ENCODE measurements at places on chromosomes 1 and 21.
A peak's percentile ranks its signal among the peaks of the same experiment; 100 is the strongest.

DNA sequence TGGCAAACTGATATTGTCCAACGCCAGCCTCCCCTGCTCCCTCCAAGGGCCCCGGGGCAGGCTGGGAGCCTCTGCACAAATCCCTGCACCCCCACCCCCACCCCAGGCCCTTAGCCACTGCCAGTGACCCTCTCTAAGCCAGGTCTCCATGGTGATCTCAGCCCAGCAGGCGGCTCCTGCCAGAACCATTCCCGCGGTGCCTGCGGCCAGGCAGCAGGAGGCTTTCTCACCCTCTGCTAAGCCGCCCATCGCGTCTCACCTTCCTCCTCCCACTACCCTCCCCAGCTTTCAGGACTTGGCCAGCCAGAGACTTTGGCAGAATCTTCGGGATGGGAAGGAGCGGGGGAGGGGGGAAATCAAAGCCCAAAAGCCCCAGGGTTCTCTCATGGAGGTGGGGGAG is 46.8 kb upstream of the WASF2 start:
- no peak for DNase-seq

DNA sequence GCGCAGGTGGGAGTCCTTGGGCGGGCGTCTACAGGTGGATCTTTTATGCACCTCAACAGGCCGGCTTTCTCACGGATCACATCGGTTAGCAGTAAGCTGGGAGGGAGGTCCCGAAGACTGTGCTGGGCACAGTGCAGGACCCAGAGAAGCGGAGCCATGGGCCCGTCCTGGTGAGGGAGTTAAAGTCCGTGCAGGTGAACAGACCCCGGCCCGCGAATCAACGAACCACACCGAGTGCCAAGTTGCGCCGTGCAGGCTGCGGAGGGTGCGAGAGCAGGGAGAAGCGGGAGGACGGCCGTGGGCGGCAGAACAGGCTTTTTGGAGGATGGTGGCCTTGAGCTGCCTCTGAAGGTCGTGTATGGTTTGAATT is 233.3 kb downstream of the SDCCAG8 start:
- no peak for DNase-seq

GRCh38 chr1:11571906-11572616 is 82.2 kb downstream of the FBXO2 start:
- DNase-seq: no peak

- no peak for DNase-seq
Observed at GRCh38 chr21:40555021-40555528, 291.9 kb downstream of the DSCAM start.

- DNase-seq: no peak
Observed at GRCh38 chr1:91752324-91752723, 133.6 kb downstream of the TGFBR3 start.

GRCh38 chr1:24786191-24786590 is 40.9 kb downstream of the CLIC4 start:
- DNase-seq: no peak

DNA sequence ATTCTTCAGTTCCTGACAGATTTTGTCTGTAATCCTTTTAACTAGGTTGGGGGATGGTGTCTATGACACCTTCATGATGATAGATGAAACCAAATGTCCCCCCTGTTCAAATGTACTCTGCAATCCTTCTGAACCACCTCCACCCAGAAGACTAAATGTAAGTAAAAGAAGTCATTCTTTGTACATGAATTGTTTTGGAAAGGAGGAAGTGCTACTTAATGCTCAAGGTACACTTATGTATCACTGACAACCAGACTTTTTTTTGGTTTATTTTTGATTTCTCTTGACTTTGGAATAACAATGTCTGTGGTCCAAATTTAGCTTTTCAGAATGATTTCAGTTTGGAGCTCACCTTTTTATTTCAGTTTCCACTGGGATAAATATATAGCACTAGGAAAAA is 2.3 kb downstream of the DYRK3 start:
- DNase-seq: no peak

- peak; percentile 29 for DNase-seq
Observed at GRCh38 chr1:161044908-161045735, 655 bp downstream of the USF1 start.

DNA sequence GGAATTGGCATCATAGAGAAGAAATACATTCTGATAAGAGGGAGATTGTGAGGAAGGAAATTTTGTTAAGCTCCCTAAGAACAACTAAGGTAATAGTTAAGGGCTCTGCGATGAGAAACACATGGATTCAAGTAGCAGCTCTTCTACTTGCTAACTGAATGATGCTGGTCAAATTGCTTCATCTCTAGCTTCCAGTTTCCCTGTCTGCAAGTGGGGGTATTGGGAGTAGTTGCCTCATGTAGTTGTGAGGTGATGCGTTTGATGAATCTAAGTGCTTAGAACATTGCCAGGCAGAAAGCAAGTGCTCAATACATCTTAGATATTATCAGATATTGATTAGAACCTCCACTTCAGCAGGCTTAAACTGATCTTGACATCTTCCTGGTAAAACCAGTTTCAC is 84.8 kb downstream of the CD58 start:
- DNase-seq: no peak

GRCh38 chr1:204029016-204029415 is 43.9 kb upstream of the SOX13 start:
- no peak for DNase-seq

DNA sequence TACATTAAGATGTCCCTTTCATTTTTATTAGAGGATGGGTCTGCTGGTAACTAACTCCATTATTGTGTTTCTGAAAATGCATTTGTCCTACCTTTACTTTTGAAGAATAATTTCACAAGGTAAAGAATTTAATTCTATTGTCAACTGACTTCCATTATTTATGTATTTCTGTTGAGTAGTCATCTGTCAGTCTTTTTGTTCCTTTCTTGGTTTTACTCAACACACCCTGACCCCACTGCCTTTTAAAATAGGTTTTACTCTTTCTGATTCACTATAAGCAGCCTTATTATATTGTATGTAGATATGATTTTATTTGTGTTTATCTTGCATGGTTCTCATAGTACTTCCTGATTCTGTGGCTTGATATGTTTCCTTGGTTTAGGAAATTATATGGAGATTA is 237.5 kb downstream of the TGFB2 start:
- no peak for DNase-seq

GRCh38 chr21:44982558-44983250 is 42.9 kb downstream of the SLX9 start:
- DNase-seq: no peak

DNA sequence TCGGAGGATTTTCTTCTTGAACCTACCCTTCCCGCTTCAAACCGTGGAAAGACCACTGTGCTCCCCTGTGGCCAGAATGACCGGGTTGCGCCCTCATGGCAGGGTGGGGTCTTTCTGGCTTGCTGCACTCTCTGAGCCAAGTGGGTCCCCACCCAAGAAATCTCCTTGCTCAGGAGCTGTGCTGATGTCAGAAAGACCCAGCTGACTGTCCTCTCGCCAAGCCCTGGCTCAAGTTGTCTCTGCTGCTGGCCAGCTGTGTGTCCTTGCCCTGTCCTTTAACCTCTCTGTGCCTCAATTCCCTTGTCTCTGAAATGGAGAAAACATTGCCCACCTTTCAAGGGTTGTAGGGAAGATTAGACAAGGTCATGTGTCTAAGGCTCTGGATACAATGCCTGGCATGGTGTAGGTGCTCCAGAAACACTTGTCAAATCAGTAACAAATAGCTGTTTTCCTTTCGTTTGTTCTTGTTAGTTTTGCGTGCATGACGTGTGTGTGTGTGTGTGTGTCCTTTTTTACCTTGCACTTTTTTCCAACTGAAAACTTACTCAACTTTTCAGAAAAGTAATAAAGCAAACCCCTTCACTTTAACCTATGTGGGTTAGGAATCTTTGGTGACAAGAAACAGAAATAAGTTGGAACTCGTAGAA is 41.1 kb upstream of the RPL11 start:
- no peak for DNase-seq

- no peak for DNase-seq
Observed at GRCh38 chr1:198892065-198892464, 253.2 kb downstream of the PTPRC start.

DNA sequence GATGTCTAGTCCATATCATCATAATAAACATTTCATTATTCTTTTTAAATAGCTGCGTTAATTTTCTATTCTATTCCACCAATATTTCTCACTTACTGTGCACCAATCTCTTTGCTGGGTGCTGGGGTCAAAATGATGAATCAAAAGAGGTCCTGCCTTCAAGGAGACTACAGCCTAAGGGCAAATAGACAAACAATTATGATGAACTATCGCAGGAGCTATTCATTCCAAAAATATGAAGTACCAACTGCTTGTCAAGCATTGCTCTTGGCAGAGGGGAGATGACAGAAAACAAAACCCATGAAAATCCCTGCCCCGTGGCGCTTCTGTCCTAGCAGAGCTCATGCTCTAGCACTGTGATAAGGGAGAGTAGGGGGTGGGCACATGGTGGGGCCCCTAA is 28.8 kb upstream of the SLC26A9 start:
- no peak for DNase-seq
